ENCODE measurements at places on chromosomes 13 and 19.
A peak's percentile ranks its signal among the peaks of the same experiment; 100 is the strongest.

GRCh38 chr19:18044825-18045304, 36.9 kb downstream of the ARRDC2 start:
- DNase-seq: peak; percentile 53

GRCh38 chr13:92103689-92104153, 705.3 kb downstream of the GPC5 start:
- DNase-seq: no peak

DNA sequence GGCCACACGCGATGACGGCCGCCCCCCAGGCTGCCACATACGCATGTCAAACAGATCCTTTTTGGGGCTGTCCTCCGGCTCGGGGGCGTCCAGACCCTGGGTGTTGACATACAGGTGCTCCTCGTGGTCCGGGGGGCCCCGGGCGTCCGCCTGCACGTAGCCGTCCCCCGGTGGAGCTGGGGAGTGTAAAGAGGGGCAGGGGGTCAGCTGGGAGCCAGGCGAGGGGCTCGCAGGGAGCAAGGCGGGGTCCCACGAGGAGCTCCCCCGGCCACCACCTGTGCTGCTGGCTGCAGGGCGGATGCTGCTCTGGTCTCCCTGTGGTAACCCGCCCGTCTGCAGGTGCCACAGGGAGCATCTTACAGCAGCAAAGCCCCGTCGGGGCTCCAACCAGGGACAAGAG, 16.1 kb upstream of the C2CD4C start:
- no peak for DNase-seq

DNA sequence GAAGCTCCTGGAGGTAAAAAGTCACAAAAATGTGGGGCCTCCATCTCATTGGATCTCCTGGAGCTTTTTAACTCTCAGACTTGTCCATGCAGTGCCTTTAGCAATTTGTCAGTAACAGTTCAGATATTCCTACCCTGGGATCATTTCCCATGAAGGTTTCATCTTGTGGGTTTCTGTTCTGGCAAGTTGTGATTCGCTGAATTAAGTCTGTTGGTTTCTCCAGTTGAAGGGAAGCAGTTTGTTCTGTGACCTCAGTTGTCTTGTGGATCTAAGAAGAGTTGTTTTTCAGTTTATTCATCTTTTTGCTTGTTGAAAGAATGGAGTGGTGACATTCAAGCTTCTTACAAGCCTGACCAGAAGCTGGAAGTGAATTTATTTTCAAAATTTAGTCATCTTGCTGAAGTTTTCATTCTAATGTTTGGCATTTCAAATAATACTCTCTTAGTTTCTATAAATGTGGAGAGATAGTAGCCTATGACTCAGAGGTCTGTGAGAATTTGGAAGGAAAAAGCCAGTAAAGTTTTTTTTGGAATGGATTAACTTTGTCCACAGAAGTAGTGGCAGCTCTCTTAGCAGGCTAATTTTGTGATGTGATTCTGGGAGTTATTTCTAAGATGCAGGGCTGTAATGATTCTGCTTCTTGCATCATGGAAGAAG, 120.1 kb upstream of the CSNK1A1L start:
- DNase-seq: peak; percentile 75

DNA sequence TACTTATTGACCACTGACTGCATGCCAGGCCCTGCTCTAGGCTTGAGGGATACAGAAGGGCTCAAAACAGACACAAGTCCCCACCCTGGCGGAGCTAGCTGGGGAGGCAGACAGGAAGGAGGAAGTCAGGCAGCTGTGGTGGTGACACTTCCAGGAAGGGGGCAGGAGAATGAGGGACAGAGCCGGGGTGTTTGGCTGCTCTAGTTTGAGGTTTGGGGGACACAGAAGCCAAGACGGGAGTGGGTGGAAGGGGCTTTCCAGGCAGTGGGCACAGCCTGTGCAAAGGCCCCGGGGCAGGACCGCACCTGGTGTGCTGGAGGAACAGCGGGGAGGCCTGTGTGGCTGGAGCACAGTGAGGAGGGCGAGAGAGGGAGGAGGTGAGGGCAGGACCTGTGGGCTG, 4.0 kb downstream of the MRPL54 start:
- DNase-seq: no peak

- DNase-seq: no peak
Measured at GRCh38 chr19:40243181-40243580, 16.7 kb upstream of the CCNP start.

DNA sequence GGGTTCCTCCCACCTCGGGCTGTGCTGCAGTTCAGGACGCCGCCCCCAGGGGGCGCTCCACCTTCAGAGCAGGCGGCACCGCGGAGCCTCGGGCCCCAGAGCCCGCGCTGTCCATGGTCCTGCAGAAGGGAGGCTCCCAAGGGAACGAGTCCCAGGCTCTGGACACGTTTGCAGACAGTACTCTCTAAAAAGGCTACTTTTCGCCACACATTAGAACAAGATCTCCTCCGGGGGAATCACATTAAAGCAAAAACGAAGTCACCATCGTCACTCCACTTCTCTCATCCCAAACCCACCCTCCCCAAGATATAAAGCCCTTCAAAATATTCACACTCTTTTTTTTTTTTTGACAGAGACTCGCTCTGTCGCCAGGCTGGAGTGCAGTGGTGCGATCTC, 4.6 kb upstream of the SIGLEC10 start:
- DNase-seq: peak; percentile 58

- DNase-seq: no peak
Measured at GRCh38 chr13:104553186-104553585, 1487.0 kb upstream of the SLC10A2 start.

DNA sequence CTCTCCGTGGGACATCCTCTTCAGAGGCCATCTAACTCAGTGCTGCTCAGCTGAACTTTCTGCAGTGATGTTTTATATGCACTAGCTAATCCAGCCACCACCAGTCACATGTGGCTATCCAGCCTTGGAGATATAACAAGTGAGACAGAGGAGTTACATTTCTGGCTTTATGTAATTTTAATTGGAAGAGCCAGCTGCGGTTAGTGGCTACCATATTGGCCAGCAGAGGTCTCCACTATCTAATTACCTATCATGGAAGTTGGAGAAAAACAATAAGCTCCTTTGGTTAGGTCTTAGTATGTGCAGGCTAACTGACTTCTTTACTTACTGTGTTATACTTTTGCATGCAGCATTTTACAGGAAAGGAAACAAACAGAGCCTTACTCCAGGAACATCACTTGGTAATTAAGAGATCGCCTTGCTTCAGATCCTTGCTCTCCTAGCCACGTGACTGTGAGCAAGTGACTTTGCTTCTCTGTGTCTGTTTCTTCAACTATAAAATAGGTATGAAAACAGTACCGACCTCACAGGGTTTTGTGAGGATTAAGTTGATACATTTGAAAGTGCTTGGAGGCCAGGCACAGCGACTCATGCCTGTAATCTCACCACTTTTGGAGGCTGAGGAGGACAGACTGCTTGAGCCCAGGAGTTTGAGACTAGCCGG, 1.6 kb upstream of the KLK10 start:
- peak; percentile 58 for DNase-seq

- DNase-seq: peak; percentile 43
Measured at GRCh38 chr13:45812695-45813372, 38.7 kb downstream of the SIAH3 start.

GRCh38 chr13:39023316-39023715, 14.6 kb downstream of the PROSER1 start:
- peak; percentile 60 for DNase-seq

Measured in epithelial cell of esophagus (primary cell).